ENCODE measurements at places on chromosomes 11 and 22.

- no peak for DNase-seq
These were observed 112.3 kb downstream of the TMPRSS5 start for GRCh38 chr11:113593698-113594308.

DNA sequence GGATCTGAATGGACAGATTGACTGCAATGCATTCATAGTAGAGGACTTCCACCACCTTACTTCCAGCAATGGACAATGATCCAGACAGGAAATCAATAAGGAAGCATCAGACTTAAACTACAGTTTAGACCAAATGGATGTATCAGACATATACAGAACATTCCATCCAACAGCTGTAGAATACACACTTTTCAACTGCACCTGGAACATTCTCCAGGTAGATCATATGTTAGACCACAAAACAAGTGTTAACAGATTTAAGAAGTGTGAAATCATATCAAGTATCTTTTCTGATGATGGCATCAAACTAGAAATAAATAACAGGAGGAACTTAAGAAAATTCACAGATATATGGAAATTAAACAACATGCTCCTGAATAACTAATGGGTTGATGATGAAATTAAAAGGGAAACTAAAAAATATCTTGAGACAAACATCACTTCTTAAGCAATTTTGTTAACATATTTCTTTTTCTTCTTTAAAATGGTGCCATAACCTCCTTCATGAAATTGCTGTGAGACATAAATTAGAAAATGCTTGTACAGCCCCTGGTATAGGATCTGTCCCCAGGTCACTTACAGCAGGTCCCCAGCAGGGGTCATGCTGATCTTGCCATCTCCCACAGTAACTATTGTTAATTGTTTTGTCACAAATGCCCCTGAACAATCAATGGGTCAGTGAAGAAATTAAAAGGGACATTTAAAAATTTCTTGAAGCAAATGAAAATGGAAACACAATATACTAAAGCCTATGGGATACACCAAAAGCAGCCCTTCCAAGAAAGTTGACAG, 100.0 kb upstream of the OR4B1 start:
- no peak for DNase-seq

DNA sequence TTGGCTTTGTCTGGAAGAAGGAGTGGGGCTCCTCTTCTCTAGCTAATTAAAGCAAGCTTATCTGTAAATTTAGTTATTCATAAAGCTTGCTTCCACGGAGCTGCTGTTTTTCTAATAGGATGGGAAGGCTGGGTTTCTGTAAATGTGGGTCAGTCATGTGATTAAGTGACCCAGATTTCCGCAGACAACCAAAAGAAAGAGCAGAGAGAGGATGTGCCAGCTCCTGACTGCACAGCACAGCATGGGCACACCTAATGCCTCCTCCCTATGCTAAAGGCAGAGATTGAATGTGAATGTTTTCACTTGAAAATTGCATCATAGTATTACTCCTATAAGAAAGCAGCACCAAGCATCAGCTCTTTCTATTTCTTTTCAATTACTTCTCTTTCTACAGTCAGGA, 160.2 kb downstream of the FAT3 start:
- no peak for DNase-seq

- no peak for DNase-seq
These were observed 109.7 kb upstream of the GALNT18 start for GRCh38 chr11:11731311-11732083.

DNA sequence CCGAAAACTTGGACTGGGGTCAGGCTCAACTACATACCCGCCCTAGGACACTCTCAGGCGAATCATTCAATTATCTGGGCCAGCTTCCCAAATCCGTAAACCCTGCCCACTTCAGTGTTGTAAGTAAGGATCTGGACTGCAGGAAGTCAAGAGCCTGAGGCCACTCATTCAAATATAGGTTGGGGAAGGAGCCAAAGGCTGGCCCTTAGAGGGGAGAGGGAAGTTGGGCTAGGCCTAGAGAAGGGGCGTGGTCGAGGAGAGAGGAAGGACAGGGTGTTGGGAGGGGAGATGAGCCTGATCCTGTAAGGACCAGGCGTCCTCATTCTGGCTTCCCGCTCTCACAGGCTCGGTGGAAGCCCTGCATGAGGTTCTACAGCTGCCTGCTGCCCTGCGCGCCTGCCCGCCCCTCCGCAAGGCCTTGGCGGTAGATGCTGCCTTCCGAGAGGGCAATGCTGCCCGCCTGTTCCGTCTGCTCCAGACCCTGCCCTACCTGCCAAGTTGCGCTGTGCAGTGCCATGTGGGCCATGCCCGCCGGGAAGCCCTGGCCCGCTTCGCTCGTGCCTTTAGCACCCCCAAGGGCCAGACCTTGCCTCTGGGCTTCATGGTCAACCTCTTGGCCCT, 3.0 kb downstream of the SAC3D1 start:
- no peak for DNase-seq

- DNase-seq = no peak
These were observed 51.0 kb upstream of the BARX2 start for GRCh38 chr11:129324533-129325175.

DNA sequence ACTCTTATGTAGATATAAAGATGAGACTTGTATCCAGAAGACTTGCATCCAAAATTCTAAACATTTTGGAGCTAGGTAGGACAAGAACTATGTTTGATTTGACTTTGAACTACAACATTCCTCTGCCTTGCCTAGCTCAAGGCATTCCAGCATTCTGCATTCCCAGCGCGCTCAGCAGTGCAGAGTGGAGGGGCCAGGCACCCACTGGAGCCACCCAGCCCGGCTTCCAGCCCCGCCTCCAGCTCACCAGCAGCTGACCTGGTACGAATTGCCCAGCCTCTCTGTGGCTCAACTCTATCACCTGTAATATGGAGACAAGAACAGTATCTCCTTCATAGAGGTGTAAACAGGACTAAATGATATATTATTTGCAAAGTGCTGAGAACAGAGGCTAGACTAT, 28.8 kb downstream of the PRDM10 start:
- no peak for DNase-seq

All from GM12892 (cell line).